Ascending aorta (tissue), 2 donors: ENCODE measurements at places on chromosomes 13 and 19.

DNA sequence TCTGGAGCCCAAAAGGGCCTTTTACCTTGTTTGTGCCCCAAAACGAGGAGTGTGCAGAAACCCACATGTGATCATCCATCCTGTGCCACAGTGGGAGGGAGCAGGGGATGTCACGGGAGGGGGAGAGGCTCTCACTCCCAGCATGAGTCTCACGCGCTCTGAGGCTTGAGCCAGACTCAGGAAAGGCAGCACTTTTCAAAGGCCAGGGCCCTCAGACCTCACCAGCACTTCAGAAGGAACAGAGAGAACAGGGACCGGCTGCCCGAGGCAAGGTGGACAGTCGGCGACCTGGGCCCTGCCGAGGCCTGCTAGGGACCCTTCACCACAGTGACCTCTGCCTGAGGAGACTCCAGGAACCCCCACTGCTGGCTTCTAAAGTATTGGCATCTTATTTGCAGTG, 71.7 kb upstream of the WASF3 start:
- H3K36me3 ChIP-seq: no peaks in the 10 kb centered on the region
- H3K4me1 ChIP-seq: no peaks in the 10 kb centered on the region

DNA sequence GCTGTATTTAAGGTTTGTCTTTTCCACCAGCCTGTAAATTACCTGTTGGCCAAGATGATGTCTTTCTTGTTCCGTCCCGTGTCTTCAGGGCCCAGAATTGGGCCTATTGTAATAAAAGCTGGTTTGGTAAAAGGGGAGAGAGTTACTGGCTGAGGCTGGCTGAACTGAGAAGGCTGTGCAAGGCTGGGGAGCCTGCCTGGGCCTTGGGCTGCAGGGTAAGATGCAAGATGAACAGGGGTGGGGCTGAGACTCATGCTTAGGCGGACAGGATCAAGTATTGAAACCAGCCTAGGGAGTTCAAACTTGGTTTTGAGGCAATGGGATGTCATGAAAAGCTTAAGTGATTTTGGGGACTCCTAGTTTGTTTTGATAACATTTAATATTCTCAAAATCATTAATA, 142.3 kb downstream of the PCCA start:
- DNase-seq: no peak

- no peaks in the 10 kb centered on the region for H3K36me3 ChIP-seq
- H3K27me3 ChIP-seq: no peaks in the 10 kb centered on the region
- H3K27ac ChIP-seq: no peak overlapping the region
- no peaks in the 10 kb centered on the region for H3K4me1 ChIP-seq
- peak overlapping the region; percentile 30 for H3K4me3 ChIP-seq
Measured at GRCh38 chr19:51750400-51751094, 1.1 kb downstream of the FPR1 start.

- H3K4me1 ChIP-seq: no peaks in the 10 kb centered on the region
- no peaks in the 10 kb centered on the region for H3K36me3 ChIP-seq
- H3K27ac ChIP-seq: peak overlapping the region; percentile 53
- H3K4me3 ChIP-seq: no peak overlapping the region
Measured at GRCh38 chr13:24691381-24691780, 11.2 kb downstream of the ATP12A start.

- H3K36me3 ChIP-seq: peaks cover 7% of the 10 kb centered on the region
- DNase-seq: no peak
- no peak overlapping the region for H3K4me3 ChIP-seq
- H3K4me1 ChIP-seq: no peaks in the 10 kb centered on the region
- no peak overlapping the region for H3K27ac ChIP-seq
Measured at GRCh38 chr13:51360489-51360888, 21.0 kb downstream of the SERPINE3 start.

GRCh38 chr13:21895779-21896178, 224.9 kb downstream of the FGF9 start:
- DNase-seq: peak; percentile 21
- no peaks in the 10 kb centered on the region for H3K36me3 ChIP-seq
- no peaks in the 10 kb centered on the region for H3K27me3 ChIP-seq

DNA sequence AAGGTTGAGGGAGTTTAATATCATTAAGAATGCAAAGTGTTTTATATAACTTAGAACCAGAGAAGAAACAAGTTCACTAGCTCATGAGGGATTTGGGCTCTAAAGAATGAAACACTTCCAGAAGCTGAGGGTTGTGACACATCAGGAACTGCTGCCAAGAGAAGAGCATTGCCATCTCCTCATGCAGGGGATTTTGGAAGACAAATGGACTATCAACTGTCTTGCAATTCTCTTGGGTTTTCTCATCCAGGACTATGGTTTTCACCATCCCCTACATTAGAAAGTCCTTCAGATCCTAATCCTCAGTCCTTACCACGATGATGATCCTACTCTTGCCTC, 59.7 kb upstream of the KL start:
- no peaks in the 10 kb centered on the region for H3K4me1 ChIP-seq

DNA sequence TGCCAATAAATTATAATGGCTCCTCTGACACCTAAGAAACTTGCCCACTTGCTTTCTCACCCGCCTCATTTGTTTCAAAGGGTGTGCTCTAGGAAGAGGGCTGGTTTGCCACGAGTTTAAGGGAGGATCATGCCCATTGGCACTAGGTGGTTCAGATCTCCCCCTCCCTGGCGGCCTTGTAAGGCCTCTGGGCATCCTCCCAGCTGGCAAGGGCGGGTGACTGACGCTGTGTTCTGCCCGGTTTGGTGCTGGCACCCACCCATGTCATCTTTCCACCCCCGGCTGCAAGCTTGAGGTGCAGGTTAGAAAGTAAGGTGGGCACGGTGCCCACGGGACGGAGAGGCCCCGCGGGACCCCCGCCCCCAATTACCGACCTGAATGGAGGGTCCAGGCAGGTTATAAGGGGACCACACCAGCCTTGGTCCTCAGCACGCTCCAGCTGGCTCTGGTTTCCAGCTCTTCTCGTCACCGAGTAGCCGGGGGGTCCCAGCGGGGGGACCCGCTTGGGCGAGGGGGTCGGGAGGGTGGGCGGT, 90.4 kb downstream of the PTPRS start:
- no peaks in the 10 kb centered on the region for H3K27me3 ChIP-seq
- H3K4me1 ChIP-seq: no peaks in the 10 kb centered on the region
- no peak overlapping the region for H3K27ac ChIP-seq
- peaks cover 22% of the 10 kb centered on the region for H3K36me3 ChIP-seq

GRCh38 chr13:37602733-37603381, 4.3 kb upstream of the POSTN start:
- no peak overlapping the region for H3K27ac ChIP-seq
- H3K27me3 ChIP-seq: no peaks in the 10 kb centered on the region
- DNase-seq: no peak
- H3K4me3 ChIP-seq: no peak overlapping the region

DNA sequence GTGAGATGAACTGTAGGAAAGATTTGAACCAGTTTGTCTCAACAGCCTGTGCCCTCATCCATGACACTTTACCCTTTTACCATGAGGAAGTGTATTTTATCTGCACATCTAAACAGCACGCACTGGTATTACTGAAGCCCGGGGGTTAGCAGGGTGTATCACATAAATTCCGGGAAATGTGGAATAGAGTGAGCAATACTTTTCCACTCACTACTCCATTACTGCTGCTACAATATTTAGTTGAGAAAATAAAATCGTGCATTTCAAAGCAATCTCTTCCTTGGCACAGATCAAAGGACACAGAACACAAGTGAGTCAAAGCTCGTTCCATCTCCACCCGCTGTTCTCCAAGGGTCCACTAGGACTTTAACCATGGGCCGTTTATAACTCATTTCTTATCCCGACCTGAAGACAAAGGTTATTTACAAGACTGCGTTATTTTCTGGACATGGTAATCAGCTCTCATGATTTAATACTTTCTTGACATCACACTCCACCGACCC, 35.2 kb downstream of the STK24 start:
- peaks cover 18% of the 10 kb centered on the region for H3K4me1 ChIP-seq
- no peaks in the 10 kb centered on the region for H3K36me3 ChIP-seq
- H3K27ac ChIP-seq: no peak overlapping the region
- DNase-seq: no peak
- no peaks in the 10 kb centered on the region for H3K27me3 ChIP-seq

DNA sequence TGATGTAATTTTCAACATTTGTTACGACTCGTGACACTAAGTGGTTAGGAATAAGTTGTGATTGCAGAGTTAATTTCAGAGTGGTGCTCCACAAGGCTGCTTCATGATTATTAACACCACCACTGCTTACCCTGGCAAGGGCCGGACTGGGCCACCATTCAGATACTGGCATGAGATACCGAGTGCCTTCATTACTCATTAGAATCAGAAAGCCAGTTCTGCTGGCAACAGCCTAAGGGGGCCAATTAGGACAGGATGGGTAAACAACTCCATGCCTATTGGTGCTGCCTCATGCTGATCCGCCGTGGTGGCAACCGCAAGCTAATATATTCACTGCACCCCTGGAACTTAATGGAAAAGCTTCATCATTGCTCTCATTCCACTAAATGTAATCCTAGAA, 575.1 kb downstream of the EFNB2 start:
- no peaks in the 10 kb centered on the region for H3K36me3 ChIP-seq
- H3K27me3 ChIP-seq: no peaks in the 10 kb centered on the region
- no peak overlapping the region for H3K4me3 ChIP-seq
- H3K4me1 ChIP-seq: no peaks in the 10 kb centered on the region

GRCh38 chr13:114282041-114282670, 755 bp downstream of the UPF3A start:
- no peaks in the 10 kb centered on the region for H3K27me3 ChIP-seq
- peak overlapping the region; percentile 82 for H3K4me3 ChIP-seq
- peaks cover 5% of the 10 kb centered on the region for H3K36me3 ChIP-seq
- peaks cover 16% of the 10 kb centered on the region for H3K4me1 ChIP-seq

- H3K27me3 ChIP-seq: no peaks in the 10 kb centered on the region
- DNase-seq: no peak
- no peak overlapping the region for H3K4me3 ChIP-seq
- no peaks in the 10 kb centered on the region for H3K36me3 ChIP-seq
- no peak overlapping the region for H3K27ac ChIP-seq
Measured at GRCh38 chr19:14066134-14066533, 4.3 kb upstream of the PALM3 start.

DNA sequence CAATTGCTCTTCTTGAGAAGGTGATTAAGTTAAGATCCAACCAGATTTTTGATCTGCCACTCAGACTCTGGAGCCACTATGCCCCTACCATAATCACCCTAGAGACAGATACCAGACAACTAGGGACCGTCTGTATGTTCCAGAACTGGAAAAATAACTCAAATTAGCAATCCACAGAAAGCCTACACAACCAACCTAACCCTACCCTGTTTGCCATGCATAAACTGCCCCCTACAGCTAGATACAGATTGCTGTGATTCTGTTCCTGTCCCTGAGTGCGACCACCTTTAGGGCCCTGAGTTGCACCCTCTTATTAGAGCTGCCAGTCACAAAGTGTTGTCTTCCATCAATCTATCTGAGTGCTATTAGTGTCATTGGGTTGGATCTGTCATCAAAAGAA, 929.8 kb upstream of the SLITRK1 start:
- no peaks in the 10 kb centered on the region for H3K27me3 ChIP-seq
- no peaks in the 10 kb centered on the region for H3K4me1 ChIP-seq
- no peak overlapping the region for H3K27ac ChIP-seq
- no peak overlapping the region for H3K4me3 ChIP-seq
- H3K36me3 ChIP-seq: no peaks in the 10 kb centered on the region

DNA sequence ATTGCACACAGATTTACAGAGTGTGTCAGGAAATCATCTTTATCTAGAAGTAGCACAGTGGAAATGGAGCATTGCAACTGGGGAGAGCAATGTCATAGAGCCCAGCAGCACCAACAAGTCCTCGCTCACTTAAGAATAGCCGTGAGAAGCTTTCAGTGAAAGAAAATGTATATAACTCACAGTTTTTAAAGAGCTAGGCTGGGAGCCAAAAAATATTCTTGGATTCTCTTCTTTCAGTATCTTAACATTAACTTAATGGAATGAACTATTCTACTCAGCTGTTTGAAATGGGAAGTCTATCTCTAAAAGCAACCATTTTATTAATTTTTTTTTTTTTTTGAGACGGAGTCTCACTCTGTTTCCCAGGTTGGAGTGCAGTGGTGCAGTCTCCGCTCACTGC, 329.6 kb downstream of the COG6 start:
- H3K27me3 ChIP-seq: no peaks in the 10 kb centered on the region
- H3K4me1 ChIP-seq: no peaks in the 10 kb centered on the region
- no peak for DNase-seq
